Erythroblast (primary cell): ENCODE measurements at places on chromosomes 12 and 14.

DNA sequence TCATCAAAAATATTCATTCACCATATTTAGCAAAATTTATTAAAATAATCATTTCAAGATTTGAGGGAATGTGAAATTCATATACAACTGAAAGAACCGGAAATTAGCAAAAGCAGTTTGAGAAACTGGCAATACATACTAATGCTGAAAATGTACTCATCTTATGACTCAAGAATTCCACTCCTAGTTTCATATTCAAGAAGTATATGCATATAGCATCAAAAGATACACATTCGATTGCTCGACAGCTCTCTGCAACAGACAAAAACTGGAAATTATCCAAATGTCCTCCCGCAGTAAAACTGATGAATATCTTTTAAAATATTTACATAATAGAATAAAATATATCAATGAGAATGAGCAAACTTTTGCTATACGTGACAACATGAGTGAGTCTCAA lies 189.2 kb upstream of the MGAT4C start:
- no peak for DNase-seq

DNA sequence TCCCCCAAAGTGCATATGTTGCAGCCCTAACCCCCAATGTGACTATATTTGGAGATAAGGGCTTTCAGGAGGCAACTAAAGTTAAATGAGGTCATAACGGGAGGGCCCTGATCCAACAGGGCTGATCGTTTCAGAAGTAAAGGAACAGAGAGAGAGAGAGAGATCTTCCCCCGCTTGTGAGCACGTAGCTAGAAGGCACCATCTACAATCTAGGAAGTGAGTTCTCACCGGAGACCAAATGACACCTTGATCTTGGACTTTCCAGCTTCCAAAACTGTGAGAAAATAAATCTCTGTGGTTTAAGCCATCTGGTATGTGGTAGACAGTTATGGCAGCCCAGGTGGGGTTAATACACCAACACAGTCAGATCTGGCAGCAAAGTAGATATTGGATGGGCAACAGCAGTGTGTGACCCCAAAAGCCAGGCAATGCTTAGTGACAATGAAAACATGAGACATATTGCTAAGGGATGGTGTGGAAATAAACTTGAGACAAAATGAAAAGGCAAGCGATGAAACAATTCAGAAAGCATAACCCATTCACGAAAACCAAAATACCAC lies 147.2 kb upstream of the GSC start:
- DNase-seq = no peak

DNA sequence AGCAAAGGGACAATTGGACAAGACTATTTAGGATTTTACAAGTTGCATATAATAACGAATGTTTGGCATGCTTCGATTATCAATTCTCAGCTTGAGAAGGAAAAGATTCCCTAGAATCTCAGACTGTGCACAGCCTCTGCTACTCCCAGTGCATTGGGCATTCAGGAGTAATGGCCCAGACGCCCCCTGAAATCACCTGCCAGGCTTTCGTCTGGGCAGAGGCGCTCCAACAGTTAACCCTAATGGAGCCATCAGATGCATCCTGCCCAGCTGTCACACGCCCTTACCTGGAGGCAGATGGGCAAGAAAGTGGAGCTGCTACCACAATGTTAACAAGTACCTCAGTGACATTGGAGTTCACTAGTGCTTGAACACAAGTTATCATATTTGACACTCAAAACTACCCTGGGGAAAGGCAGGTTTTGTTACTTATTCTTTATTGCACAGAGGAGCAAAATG lies 927 bp upstream of the LRP6 start:
- peak; percentile 6 for DNase-seq

DNA sequence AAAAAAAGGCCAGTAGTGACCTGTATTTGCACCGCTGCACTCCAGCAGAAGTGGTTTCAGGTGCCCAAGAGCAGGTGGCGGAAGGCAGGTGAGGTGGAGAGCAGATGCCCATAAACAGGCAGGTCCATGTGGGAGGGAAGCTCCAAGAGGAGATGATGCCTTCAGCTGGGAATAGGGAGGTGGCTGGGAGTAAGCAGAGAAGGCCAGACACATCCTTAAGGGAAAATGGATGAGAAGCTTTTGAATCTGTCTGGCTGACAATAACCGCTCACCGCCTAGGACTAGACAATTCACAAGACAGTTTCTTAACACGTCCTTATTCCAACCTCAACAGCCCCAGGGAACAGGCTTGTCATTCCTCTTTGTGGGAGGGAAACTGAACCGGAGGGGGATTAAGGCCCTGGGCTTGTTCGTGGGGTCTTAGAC lies 43.9 kb upstream of the PLEKHG6 start:
- DNase-seq = no peak

DNA sequence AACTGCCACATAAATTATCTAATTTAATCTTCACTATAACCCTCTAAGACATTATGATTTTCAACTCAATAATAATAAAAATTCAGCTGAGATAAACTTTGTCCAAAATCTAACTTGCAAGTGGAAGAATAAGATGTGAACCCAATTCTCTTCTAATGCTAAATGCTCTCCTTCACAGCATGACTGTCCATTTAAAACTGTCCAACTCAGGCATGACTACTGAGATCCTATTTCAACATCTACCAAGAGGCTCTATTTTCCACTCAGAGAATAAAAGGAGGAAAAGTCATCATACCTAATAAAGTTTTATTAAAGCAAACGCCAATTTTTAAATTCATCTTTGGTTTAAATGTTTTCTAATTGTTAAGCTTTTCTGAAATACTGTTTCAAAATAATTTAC lies 183.6 kb downstream of the MED13L start:
- DNase-seq = peak; percentile 13

GRCh38 chr12:59329462-59329861 lies 266.4 kb upstream of the SLC16A7 start:
- no peak for DNase-seq

DNA sequence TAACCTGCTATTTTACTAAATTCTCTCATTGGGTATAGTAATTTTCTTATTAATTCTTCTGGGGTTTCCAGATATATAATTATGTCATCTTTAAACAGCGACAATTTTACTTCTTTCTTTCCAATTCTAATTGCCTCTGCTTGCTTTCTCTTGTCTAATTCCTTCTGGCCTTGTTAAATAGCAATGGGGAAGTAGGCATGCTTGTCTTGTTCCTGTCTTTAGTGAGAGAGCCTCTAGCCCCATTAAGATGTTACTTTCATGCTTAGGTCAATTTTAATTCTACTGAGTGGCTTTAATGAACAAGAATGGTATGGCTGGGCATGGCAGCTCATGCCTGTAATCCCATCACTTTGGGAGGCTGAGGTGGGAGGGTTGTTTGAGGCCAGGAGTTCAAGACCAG lies 31.7 kb downstream of the LRTM2 start:
- DNase-seq = no peak
